CD8-positive, alpha-beta memory T cell (primary cell): ENCODE measurements at places on chromosomes 5 and 9. TPM values are rescaled to one million over a fixed set of nuclear protein-coding genes. Genes with fewer than 3 reads are reported as not detected.

The LHFPL2 gene
- total RNA-seq = 1.2 TPM

The ESM1 gene
- total RNA-seq = 0.20 TPM

The CENPH gene
- total RNA-seq = 51.2 TPM

The PCDHGB6 gene
- total RNA-seq = 0.13 TPM

The BSPRY gene
- 1.8 TPM for total RNA-seq

The PDLIM4 gene
- total RNA-seq = 0.39 TPM

The HTR1A gene
- total RNA-seq = not detected

The DNAJC25 gene
- 6.0 TPM for total RNA-seq

The PFN3 gene
- total RNA-seq = not detected

The VCAN gene
- total RNA-seq = 0.24 TPM

The IFNB1 gene
- total RNA-seq = not detected

The HABP4 gene
- total RNA-seq = 20.4 TPM

The SEC61B gene
- total RNA-seq = 195 TPM

The C7 gene
- total RNA-seq = not detected

The PCDH1 gene
- total RNA-seq = not detected

The MYMK gene
- total RNA-seq = not detected

The PDE8B gene
- total RNA-seq = not detected

The TMC1 gene
- total RNA-seq = not detected

The SPATA31C1 gene
- total RNA-seq = not detected

The PLAC8L1 gene
- total RNA-seq = 0.53 TPM

The GGTA1 gene
- total RNA-seq = not detected

The BRINP1 gene
- not detected for total RNA-seq

The MLANA gene
- total RNA-seq = not detected

The ARL10 gene
- total RNA-seq = 12.9 TPM

The PLPP1 gene
- 14.7 TPM for total RNA-seq

The RNF208 gene
- total RNA-seq = 2.7 TPM

The STPG3 gene
- total RNA-seq = 0.28 TPM

The LMAN2 gene
- 112 TPM for total RNA-seq

The BARHL1 gene
- not detected for total RNA-seq

The FAT2 gene
- total RNA-seq = not detected

The SLC23A1 gene
- not detected for total RNA-seq

The TXNDC8 gene
- total RNA-seq = not detected

The SLC34A1 gene
- 0.09 TPM for total RNA-seq

The WDR31 gene
- 1.9 TPM for total RNA-seq

The ZNF454 gene
- total RNA-seq = not detected

The CXCL14 gene
- total RNA-seq = not detected

The TMEM171 gene
- total RNA-seq = not detected
